Stimulated activated CD8-positive, alpha-beta memory T cell treated with anti-CD3 and anti-CD28 coated beads, Interleukin-2, amount 100 ng/mL, for 1 hour (primary cell): ENCODE measurements at places on chromosomes 7 and 10.

DNA sequence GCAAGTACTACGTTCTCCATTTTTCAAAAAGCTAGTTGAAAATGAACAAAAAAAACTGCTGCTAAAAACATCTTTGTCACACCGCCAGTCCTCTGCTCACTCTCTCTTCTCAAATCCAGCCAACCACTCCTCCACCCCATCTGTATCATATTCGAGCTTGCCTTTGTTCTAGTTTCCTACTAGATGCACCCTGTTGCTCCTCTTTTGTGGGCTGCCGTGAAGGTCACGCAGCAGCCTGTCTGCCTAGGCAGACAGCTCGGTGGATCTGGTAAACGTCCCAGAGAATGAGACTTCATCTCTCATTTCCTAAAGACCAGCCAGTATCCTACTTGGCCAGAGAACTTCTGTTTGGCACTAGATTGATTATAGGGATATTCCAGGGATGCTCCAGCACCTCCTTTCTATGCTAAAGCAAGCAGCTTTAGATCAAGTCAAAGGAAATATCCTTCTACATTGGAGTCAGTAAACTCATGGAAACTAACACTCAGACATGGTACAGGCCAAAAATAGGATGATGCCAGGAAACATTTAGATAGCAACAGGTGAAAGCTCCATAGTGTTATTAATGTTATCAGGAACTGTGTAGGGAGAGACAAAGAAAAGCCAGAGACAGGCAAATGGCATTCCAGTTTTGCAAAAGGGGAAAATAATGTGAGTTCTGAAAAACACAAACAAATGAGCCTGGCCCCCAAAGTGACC lies 8.7 kb upstream of the PLXNA4 start:
- DNase-seq = no peak

- no peak for DNase-seq
Observed at GRCh38 chr10:60878224-60878623, 65.8 kb downstream of the RHOBTB1 start.

GRCh38 chr10:115939101-115939854 lies 333.7 kb downstream of the GFRA1 start:
- DNase-seq = no peak

GRCh38 chr7:128309976-128310375 lies 33.7 kb downstream of the RBM28 start:
- no peak for DNase-seq

DNA sequence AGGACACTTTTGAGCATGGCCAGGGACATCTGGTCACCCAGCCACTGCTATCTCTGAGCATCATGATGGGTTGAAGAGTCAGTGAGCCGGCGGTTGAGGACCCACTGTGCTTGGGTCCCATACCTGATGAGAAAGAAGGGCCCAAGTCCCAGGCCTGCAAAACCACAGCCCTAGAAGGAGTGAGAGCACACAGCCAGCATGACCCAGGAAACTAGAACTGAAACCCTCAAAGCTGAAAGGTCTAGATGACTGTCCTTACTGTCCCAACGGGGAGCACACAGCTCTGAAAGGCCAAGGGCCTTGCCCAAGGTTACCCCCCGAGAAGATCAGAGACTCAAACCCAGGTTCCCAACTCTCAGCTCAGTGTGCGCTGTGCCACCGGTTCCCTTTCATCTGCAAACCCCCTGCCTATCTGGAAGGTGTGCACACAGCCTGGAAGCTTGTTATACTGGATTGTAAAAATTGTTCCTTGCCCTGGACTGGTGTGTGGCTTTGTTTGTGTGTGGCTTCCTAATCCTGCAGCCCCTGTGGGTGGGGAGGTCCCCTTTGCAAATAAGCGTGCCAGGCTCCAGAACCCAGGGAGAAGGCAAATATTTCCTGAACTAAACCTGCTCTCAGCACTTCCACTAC lies 22.6 kb upstream of the PSAP start:
- no peak for DNase-seq

GRCh38 chr10:23516530-23516929 lies 77.7 kb downstream of the OTUD1 start:
- DNase-seq = no peak

DNA sequence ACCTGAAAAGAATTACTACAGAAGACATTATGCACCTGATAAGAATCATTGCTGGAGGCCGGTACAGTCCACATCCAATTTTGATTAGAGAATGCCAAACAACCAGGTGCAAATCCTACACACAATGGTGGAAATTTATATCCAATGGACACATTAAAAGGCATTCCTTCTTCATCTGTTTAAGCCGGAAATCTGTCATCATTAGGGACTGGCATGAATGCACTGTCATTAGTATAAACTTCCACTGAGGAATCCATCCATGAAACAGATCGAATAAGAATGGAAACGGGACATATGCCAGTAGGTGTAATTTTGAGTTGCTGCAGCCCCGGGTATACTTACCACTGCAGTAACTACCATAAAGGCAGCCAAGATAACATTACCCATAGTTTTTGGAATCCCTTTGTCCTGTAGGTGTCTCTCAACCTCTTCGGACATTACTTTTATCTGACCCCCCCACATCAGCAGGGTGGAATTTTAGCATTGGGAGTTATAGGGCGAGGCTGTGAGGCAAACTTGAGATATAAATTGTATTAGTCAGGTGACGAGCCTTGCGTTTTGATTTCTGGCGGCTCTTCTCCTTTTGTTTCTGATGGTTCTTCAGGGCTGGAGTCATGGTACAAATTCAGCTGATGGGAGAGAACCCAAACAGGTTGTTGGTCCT lies 36.5 kb upstream of the AKR1C2 start:
- DNase-seq = no peak
